ENCODE measurements at places on chromosomes 3 and 15.

DNA sequence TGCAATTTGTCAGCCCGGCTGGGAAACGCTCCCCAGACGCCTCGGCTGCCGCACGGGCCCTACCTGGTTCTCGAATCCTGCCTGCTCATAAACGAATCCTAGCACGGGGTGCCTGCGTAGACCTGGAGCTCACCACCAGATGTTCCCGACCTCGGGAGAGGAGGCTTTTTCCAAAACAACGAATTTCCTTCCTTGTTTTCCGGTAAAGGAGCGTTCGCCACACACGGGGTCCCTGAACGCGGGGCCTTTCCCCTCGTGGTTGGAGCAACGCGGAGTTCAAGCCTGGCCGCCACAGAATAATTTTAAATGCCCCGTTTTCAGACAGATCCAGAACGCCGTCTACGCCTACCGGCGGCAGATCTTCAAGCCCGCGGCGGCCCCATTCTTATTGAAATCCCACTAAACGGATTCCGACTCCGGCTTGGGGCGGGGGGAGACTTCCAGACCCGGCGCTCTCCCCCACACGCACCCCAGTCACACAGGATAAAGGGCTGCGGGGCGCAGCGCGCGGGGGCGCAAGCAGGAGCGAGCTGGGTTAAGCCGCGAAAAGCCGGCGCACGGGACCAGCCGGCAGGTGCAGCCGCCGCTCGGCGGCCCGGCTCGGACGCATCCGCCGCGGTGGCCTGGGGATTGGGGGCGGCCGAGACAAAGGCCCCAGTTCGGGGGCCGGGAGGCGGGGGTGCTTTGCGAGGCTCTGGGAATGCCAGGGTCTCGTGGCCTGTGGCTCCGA, 895 bp downstream of the GATA2 start:
- no peak for DNase-seq

DNA sequence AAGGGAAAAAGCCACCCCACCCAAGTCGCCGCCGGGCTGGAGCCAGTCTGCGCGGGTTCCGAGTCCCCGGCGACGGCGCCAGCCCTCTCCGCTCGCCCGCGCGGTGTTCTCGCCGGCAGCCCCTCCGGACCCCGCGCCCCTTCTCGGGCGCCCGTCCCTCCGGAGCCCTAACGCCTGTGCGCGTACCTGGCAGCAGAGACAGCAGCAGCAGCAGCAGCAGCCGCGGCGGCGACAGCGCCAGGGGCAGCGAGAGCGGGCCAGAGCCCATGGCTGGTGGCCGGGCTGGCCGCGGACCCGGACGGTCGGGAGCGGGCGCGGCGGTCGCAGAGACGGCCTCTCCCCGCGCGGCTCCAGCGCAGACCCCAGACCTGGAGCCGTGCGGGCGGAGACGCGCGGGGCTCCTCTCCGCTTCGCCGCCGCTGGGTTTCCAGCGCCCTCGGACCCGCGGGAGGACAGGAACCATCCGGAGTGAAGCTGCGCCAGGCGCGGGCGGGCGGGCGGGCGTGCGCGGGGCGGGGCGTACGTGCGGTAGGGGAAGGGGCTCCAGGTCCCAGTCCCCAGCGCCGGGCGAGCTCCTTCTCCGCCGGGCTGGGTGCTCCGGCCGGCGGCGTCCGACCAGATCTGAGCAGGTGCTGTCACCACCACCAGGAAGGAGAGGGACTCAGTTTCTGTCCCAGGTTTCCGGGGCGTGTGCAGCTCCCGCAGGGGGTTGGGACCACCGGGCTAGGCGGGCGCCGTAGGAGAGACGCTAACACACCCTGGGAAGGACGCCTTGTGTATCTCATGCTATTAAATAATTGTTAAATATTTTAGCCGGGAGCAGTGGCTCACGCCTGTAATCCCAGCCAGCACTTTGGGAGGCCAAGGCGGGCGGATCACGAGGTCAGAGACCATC, at the start of gene CHRNA3:
CHRNA3 (minus strand) TSS at position 470 of the 895 bp plus-strand sequence; CDS start at position 268, 202 bp downstream.
- no peak for DNase-seq

DNA sequence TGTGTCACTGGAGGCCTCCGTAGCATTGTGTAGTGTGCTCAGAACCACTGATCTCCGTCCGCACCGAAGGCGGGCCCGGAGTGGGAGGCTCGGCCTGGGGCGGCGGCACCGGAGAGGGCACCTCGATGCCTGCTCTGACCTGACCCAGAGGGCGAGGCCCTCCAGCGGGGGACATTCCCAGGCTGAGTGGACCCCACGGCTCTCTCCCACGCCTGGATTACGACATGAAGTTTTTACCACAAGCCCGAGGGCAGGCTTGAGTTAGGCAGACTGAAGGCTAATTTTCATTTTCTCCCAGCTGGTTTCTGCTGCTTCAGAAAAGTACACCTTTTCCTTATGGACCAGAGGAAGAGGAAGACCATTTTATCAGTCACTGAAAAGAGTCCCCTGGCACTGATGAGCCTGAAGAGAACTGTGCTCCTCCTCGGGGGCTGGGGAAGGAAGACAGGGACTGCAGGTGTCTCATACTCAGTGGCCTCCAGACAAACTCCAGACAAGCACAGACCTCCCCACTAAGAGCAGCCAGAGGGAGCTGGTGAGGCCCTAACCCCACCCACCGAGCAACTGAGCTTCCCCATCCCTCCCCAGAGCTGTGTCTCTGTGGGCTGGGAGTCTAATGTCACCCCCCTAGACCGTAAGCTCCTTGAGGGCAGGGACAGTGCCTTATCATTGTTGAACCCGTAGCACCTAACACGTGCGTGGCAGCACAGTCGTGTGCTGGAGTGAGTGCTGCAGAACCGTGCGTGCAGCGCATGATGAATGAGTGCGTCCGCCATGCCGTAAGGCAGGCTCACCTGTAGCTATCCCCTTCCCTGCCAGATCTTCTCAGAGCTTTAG, 74.5 kb upstream of the BLM start:
- DNase-seq: no peak

DNA sequence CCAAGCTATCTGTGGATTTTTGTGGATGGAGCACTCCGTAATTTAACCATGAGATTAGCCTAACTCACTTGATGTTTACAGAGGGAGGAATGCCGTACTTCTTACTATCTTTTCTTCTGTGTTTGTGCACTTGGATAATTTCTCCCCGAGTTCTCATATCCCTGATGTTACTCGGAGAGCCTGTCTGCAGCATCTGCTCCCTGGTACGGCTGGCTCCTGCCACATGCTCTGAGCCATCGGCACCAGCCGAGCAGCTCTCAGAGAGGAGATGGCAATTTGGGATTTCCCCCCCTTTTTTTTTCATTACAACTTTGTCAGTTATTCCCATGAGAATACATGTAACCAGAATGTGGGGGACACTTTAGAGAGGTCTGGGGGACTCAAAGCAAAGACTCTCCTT, 155.0 kb downstream of the MCTP2 start:
- no peak for DNase-seq

DNA sequence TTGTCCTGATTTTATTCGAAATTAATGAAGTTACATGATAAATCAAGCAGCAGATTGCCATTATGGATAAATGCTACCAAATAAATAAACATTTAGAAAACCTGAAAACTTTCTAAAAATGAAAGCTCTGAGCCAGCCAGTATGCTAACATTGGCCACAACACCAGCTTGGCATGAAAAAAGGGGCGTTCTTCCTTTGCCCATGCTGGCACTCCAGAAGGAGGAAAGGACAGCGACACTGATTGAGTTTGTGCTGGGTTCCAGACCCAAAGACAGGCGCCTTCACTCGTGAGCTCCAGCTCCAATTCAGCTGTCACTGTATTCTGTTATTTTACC, 5.1 kb downstream of the STIMATE start:
- no peak for DNase-seq

- DNase-seq: no peak
These were observed 353.6 kb downstream of the NTRK3 start for GRCh38 chr15:87902772-87903426.

DNA sequence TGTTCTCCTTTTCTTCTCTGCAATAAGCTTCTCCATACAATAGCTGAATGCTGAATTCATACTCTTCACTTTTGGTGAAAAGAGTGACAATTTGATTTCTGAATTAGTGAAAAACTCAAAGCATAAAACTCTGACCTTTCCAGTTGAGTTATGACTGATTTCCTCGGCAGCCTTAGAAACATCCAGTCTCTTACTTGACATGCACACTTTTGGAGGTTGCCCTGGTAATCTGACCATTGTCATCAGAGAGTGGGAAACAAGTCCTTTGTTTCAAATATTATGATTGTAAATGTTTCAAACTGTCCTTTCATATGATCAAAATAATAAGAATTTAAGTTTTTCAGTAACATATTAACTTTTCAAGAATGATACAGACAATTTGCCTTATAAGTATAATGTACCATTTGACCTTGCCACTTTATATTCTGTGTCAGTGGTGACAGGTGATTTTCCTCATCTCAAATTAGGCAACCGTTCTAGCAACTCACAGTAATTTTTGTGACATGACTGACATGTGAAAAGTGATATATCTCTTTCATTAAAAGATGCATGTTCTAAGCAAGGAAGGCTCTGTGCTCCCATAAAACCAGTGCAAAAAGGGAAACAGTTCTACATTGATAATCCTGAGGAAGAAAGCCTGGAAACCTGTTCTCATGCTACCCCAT, 507.6 kb upstream of the ROBO2 start:
- no peak for DNase-seq

- DNase-seq: no peak
These were observed 480.9 kb downstream of the ZIC1 start for GRCh38 chr3:147890114-147890513.

DNA sequence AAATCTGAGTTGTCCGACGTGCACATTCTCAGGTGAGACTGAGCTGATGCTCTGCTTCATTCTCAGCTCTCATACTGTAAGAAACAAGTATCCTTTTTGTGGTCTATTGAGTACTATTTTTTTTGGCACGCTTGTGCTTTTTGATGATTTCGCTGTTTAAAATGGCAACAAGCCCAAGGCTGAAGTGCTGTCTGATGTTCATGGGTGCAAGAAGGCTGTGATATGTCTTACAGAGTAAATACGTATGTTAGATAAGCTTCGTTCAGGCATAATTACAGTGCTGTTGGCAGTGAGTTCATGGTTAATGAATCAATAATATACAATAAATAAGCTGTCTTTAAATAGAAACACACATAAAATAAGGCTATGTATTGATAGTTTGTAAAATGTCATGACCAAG, 27.2 kb downstream of the AQR start:
- DNase-seq: no peak

GRCh38 chr3:176935194-176935888, 261.9 kb downstream of the TBL1XR1 start:
- DNase-seq: no peak

DNA sequence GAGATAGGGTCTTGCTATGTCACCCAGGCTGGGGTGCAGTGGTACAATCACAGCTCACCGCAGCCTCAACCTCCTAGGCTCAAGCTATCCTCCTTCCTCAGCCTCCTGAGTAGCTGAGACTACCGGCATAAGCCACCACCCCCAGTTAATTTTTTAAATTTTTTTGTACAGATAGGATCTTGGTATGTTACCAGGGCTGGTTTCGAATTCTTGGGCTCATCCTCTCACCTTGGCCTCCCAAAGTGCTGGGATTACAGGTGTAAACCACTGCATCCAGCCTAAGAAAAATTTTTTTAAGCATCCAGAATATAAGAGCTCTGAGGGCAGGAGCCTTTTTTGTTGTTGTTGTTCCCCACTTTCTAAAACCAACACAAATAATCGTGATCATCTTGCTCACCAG, 14.4 kb upstream of the MAP6D1 start:
- DNase-seq: no peak

DNA sequence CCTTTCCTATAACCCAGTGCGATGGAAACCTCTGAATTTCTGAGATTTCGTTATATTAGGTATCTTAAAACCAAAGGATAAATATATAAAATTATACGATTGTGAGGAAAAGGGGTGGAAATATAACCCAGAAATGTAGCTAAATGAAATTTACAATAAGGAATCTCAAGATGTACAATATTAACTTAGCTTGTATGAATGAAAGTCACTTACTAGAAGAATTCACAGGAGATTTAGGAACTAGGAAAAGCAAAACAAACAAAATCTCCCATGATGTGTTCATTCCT, 159.2 kb downstream of the USP13 start:
- no peak for DNase-seq

DNA sequence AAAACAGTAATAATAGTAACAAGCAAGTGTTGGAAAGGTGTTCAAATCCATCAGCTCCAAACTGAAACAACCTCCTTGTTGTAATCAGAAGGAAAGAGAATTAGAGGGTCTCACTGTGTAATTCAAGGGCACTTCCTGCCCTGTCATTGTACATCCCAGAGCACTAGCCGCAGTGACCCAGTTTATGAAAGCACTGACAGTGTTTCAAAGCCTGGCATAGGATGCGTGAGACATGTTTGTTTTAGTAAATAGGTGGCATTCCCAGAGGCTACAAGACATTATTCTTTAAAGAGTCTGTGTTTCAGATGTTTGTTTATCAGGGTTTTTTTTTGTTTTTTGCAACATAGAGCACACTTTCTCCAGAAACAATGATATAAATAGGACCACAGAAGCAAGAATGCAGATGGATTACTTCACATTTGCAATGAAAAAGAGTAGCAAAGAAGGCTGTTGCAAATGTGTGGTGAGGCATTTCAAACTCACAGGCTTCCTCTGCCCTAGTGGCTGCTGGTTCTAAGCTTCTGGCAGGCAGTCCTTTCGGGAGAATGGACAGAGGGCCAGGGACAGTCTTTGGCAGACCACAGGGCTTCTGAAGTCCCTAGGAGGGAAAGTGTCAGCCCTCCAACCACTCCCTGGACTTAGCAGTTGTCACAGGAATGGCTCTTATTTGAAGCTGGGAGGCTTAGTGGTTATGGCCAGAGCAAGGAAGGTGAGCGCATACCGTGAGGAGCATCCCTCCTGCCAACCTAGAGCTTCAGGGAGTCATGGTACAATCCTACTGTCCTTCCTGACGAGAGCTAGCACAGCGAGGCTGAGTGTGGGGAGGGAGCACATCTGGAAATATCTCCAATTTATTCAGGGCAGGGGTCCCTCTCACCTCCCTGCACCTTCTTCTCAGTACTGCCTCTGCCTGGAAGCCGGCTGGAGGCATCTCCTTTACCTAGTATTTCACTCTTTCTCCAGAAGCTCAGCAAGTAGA, 31.4 kb upstream of the TIPARP start:
- peak; percentile 50 for DNase-seq

GRCh38 chr3:171585039-171585438, 124.8 kb upstream of the TNIK start:
- DNase-seq: no peak

DNA sequence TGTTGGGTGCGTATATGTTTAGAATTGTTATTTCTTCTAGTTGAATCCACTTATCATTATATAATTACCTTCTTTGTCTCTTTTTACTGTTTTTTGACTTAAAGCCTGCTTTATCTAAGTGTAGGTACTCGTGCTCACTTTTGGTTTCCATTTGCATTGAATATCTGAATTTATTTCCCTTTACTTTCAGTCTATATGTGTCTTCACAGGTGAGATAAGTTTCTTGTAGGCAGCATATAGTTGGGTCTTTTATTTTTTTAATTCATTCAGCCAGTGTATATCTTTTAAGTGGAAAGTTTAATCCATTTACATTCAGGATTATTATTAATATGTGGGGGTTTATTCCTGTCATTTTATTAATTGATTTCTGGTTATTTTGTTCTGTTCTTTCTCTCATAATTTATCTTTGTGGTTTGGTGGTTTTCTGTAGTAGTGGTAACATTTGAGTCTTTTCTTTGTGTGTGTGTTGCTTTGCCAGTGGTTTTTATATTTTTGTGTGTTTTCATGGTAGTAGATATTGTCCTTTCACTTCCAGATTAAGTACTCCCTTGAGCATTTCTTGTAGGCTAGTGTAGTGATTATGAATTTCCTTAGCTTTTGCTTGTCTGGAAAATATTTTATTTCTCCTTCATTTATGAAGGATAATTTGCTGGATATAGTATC, 27.3 kb downstream of the STT3B start:
- no peak for DNase-seq

All from AG20443 (cell line).